ENCODE measurements at places on chromosomes 11 and 22. TPM values are rescaled to one million over a fixed set of nuclear protein-coding genes. Genes with fewer than 3 reads are reported as not detected.

GRCh38 chr11:114271316-114271715, 24.9 kb upstream of the NNMT start:
- no peak overlapping the region for H3K4me3 ChIP-seq
- no peak overlapping the region for H3K27ac ChIP-seq
- H3K27me3 ChIP-seq: peaks cover 41% of the 10 kb centered on the region
- no peaks in the 10 kb centered on the region for H3K4me1 ChIP-seq
- H3K36me3 ChIP-seq: no peaks in the 10 kb centered on the region
- DNase-seq: no peak

DNA sequence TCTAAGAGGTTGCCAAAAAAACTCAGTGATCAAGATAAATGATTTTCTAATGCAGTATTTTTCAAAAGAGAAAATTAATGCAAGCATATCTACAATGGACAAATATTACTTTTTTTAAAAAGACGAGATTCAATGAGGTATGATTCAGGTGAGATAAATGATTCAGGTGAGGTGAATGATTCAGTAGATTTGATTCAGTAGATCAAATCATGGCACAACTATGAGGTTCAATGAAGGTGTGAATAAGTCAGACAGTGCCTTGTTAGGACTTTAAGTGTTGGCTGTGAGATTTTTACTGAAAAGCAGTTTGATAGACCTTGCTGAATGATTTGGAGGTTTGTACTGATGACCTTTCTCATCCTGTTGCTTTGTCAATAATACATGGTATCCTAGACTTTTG, 742.2 kb downstream of the NELL1 start:
- no peak overlapping the region for H3K4me3 ChIP-seq
- H3K27ac ChIP-seq: no peak overlapping the region
- no peaks in the 10 kb centered on the region for H3K4me1 ChIP-seq

DNA sequence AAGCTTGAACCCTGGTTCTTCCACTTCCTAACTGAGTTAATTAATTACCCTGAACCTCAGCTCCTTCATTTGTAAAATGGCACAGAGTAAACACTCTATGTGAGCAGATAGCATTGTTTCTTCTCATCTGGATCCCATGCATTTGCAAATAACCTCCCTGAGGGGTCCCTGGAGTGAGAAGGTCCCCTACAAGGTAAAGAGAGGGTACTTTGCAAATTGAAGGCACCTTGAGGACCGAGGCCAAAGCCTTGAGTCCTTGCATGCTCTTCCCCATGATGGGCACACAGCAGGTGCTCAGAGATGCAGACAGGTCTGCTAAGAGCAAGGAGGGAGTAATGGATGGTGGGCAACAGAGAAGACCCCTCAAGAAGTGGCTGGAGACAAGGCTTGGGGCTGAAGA, 33.2 kb downstream of the OTOG start:
- H3K4me3 ChIP-seq: no peak overlapping the region
- no peaks in the 10 kb centered on the region for H3K4me1 ChIP-seq
- H3K27ac ChIP-seq: no peak overlapping the region
- no peaks in the 10 kb centered on the region for H3K36me3 ChIP-seq
- no peak for DNase-seq

- no peaks in the 10 kb centered on the region for H3K4me1 ChIP-seq
- no peak overlapping the region for H3K4me3 ChIP-seq
- H3K27ac ChIP-seq: no peak overlapping the region
Measured at GRCh38 chr11:127268521-127268920, 268.0 kb upstream of the KIRREL3 start.

GRCh38 chr22:23387827-23388516, 192.1 kb downstream of the IGLL1 start:
- H3K4me1 ChIP-seq: peaks cover 6% of the 10 kb centered on the region
- no peaks in the 10 kb centered on the region for H3K36me3 ChIP-seq
- no peak overlapping the region for H3K4me3 ChIP-seq
- H3K27me3 ChIP-seq: no peaks in the 10 kb centered on the region
- DNase-seq: no peak
- no peak overlapping the region for H3K27ac ChIP-seq

GRCh38 chr11:60184824-60185511, 2.1 kb upstream of the MS4A6A start:
- DNase-seq: no peak
- H3K4me3 ChIP-seq: no peak overlapping the region
- H3K36me3 ChIP-seq: no peaks in the 10 kb centered on the region
- H3K27me3 ChIP-seq: peaks cover 4% of the 10 kb centered on the region
- H3K4me1 ChIP-seq: no peaks in the 10 kb centered on the region
- no peak overlapping the region for H3K27ac ChIP-seq

- no peak for DNase-seq
- no peaks in the 10 kb centered on the region for H3K27me3 ChIP-seq
- no peak overlapping the region for H3K4me3 ChIP-seq
- no peaks in the 10 kb centered on the region for H3K4me1 ChIP-seq
- H3K36me3 ChIP-seq: no peaks in the 10 kb centered on the region
- no peak overlapping the region for H3K27ac ChIP-seq
Measured at GRCh38 chr11:86910592-86910991, 44.6 kb downstream of the FZD4 start.

DNA sequence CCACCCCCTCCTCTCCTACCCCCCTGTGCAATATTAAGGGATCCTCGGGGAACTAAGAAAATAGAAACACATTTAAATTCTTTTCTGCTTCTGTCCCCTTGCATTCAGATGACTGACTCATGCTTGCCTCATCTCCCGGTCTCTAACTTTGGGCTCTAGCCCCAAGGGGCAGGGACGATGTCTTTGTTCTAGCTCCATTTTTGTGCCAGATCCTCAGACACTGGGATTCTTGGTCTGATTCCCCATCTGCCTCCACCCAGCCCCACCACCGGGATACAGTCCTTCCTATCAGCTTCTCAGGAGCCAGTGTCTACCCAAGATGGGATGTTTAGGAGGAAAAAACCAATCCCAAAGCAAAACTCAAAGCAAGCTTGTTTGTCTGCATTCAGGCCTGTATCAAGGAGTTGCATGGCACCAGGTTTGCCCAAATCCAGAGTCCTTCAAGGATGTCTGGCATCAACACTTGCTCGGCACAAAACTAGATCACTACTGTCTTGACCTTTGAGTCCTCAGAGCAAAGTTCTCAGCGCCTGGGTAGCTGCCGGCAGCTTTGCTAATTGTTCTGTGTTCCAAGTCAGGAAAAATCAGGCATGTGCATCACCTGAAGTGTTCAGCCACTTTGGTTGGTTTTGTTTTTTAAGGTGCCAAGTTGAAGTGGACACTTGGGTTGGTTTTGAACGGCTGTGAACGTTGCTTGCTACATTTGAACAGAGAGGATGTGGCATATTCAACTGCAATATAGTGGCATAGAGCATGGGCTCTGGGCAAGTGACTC, 212.8 kb downstream of the DSCAML1 start:
- DNase-seq: no peak
- no peaks in the 10 kb centered on the region for H3K36me3 ChIP-seq
- H3K27me3 ChIP-seq: peaks cover 2% of the 10 kb centered on the region
- no peaks in the 10 kb centered on the region for H3K4me1 ChIP-seq
- no peak overlapping the region for H3K27ac ChIP-seq

DNA sequence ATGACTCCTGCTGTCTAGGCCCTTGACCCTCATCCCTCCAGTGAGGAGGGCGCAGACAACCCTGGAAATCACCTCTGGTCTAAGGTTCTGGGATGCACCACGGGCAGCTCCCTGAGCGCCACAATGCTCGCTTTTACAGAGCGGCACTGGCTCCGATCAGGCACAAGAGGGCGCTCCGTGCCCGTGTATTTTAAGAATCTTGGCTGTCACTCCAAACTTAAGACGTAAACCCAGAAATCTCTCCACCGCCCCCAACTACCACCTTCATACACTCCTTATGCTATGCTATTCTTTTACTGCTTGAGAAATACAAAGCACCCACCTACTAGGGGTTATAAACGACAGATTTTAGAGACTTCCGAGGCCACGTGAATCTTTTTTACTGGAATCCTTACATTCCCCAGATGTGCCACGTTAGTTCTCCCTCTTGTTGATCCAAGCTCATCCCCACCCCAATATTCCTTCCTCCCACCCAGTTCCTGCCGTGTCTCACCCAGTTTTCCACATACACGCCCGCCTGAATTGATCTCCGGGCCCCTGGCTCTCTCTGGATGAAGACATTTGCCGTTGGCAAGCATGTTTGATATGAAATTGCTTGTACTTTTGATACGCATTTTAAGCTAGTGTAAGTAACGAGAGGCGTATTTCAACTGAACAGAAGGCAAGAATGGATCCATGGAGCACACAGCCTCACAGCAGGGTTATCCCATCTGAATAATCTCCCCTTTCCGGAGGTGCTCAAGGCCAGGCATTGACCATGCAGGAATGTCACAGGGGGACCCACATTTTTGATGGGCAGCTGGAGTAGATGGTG, 453.5 kb downstream of the OPCML start:
- H3K4me3 ChIP-seq: no peak overlapping the region
- H3K36me3 ChIP-seq: no peaks in the 10 kb centered on the region
- peaks cover 5% of the 10 kb centered on the region for H3K27me3 ChIP-seq
- H3K27ac ChIP-seq: no peak overlapping the region

- no peak overlapping the region for H3K4me3 ChIP-seq
- H3K27ac ChIP-seq: no peak overlapping the region
- peaks cover 3% of the 10 kb centered on the region for H3K4me1 ChIP-seq
- DNase-seq: no peak
Measured at GRCh38 chr11:2158296-2158737, 2.7 kb downstream of the INS start.

The PLEKHB1 gene
- total RNA-seq: 34.6 TPM

The OR10A2 gene
- total RNA-seq: not detected

The MAJIN gene
- total RNA-seq: 0.55 TPM

All from CD4-positive, alpha-beta T cell (primary cell).